Endodermal cell (in vitro differentiated cells): ENCODE measurements at places on chromosomes 4 and X. TPM values are rescaled to one million over a fixed set of nuclear protein-coding genes. Genes with fewer than 3 reads are reported as not detected.

The AGTR2 gene
- 0.07 TPM in 1 of 2 replicates, not detected in the other for total RNA-seq

The CCDC120 gene
- total RNA-seq, result 12.8 to 14.0 TPM (median 13.4 TPM) in 3 replicates

The ERVMER34-1 gene
- 4.9 and 5.8 TPM in 2 replicates for total RNA-seq

The PRSS48 gene
- total RNA-seq, result not detected in 2 replicates

The CACNA1F gene
- 0.47 and 0.70 TPM in 2 replicates for total RNA-seq

The RAB33A gene
- 2.1 TPM in 1 of 3 replicates, not detected in the others for total RNA-seq

The CT55 gene
- total RNA-seq, result 0.24 TPM in 1 of 3 replicates, not detected in the others

The NWD2 gene
- total RNA-seq, result not detected in 2 replicates

The ZNF280C gene
- 13.7 and 15.7 TPM in 2 replicates for total RNA-seq

- no peaks in the 10 kb centered on the region for H3K4me1 ChIP-seq
- H3K4me3 ChIP-seq, result no peak overlapping the region
- no peaks in the 10 kb centered on the region for H3K27me3 ChIP-seq
- no peaks in the 10 kb centered on the region for H3K36me3 ChIP-seq
- H3K27ac ChIP-seq, result no peak overlapping the region
Measured at GRCh38 chr4:53551958-53552357, 39.3 kb downstream of the LNX1 start.

DNA sequence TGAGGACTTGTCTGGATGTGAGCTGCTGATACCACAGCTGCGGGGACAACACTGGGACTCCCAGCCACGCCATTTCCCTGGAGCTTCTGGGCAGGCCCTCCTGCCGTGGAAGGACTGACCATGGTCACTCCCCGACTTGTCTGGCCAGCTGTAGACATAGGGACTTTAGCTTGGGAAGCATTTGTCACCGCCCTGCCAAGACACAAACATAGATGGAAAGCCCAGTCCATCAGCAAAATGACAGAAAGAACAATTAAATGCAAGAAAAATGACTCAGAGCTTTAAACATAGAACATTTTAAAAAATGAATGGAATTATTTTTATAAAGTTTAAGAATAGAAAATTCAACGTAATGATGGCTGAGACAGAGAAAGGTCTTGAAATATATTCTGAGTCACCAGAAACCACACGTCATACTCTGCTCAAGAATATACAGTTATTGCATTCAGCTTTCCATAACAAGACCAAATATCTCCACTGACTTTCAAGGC is 107.6 kb upstream of the CBR4 start:
- no peak overlapping the region for H3K27ac ChIP-seq
- DNase-seq, result no peak
- no peaks in the 10 kb centered on the region for H3K4me1 ChIP-seq

- H3K27me3 ChIP-seq, result no peaks in the 10 kb centered on the region
- DNase-seq, result no peak
- H3K4me3 ChIP-seq, result no peak overlapping the region
- no peaks in the 10 kb centered on the region for H3K36me3 ChIP-seq
- H3K27ac ChIP-seq, result no peak overlapping the region
Measured at GRCh38 chr4:87209696-87210095, 10.7 kb downstream of the KLHL8 start.

GRCh38 chr4:104751468-104751867 is 256.8 kb upstream of the CXXC4 start:
- no peak overlapping the region for H3K4me3 ChIP-seq
- H3K4me1 ChIP-seq, result no peaks in the 10 kb centered on the region
- H3K36me3 ChIP-seq, result no peaks in the 10 kb centered on the region
- no peaks in the 10 kb centered on the region for H3K27me3 ChIP-seq
- DNase-seq, result no peak

- H3K4me1 ChIP-seq, result no peaks in the 10 kb centered on the region
- no peaks in the 10 kb centered on the region for H3K27me3 ChIP-seq
- H3K36me3 ChIP-seq, result no peaks in the 10 kb centered on the region
- H3K27ac ChIP-seq, result no peak overlapping the region
- H3K4me3 ChIP-seq, result no peak overlapping the region
Measured at GRCh38 chr4:8515316-8516060, 64.7 kb upstream of the GPR78 start.

- H3K4me1 ChIP-seq, result no peaks in the 10 kb centered on the region
- DNase-seq, result peak; percentile 57
- peaks cover 4% of the 10 kb centered on the region for H3K27me3 ChIP-seq
- no peak overlapping the region for H3K27ac ChIP-seq
- no peaks in the 10 kb centered on the region for H3K36me3 ChIP-seq
Measured at GRCh38 chr4:105527081-105527480, 25.3 kb upstream of the ARHGEF38 start.

DNA sequence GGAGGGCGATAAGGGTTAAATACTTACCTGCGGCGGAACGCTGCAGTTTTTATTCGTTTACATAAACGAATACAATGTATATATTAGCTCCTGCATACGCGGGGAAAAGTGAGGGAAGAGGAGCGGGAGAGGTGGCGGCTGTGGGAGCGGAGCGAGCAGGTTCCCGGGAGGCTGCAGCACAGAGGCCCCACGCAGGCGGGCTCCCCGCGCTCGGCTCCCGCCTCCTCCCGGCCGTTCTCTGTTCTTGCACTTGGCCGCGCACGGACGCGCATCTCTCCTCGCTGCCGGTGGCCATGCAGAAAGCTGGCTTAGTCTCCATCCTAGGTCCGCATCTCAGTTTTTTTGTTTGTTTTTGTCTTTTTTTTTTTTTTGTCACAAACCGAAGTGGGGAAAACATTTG is 340.4 kb upstream of the FAT1 start:
- H3K4me3 ChIP-seq, result no peak overlapping the region
- H3K36me3 ChIP-seq, result no peaks in the 10 kb centered on the region
- no peak for DNase-seq
- no peaks in the 10 kb centered on the region for H3K27me3 ChIP-seq
- H3K27ac ChIP-seq, result no peak overlapping the region
- no peaks in the 10 kb centered on the region for H3K4me1 ChIP-seq

GRCh38 chr4:127965062-127965802 is at the start of the genes ABHD18 and MFSD8:
ABHD18 (plus strand) TSS chr4:127965406; CDS start chr4:127982956, 17,550 bp downstream.
MFSD8 (minus strand) TSS chr4:127965173; CDS start chr4:127965133, 40 bp downstream.
- H3K27ac ChIP-seq, result peak within 1 kb of the TSS; percentile 69
- peaks cover 22% of the 10 kb centered on the region for H3K36me3 ChIP-seq
- peak; percentile 100 for DNase-seq

GRCh38 chrX:46447384-46447783 is 97.8 kb downstream of the ZNF674 start:
- no peaks in the 10 kb centered on the region for H3K4me1 ChIP-seq
- no peaks in the 10 kb centered on the region for H3K27me3 ChIP-seq
- H3K27ac ChIP-seq, result no peak overlapping the region
- peaks cover 2% of the 10 kb centered on the region for H3K36me3 ChIP-seq
- no peak for DNase-seq

DNA sequence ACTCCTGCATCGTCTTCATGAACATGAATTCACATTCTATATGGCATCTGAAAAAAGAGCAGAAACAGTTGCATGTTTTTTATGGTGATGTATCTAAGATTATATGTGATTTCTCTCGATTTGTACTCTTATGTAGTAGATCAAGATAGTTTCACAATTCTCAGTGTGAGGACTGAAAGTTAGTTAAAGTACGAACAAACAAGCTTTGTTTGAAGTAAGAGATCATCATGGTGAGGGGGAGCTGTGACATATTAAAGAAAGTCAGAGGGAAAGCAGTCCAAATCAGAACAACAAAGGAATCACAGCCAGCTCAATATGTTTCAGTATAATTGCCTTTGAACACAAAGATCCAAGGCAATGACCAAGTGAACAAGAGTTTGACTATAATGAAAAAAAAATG is 1140.6 kb downstream of the SH3BGRL start:
- H3K4me1 ChIP-seq, result no peaks in the 10 kb centered on the region
- H3K27me3 ChIP-seq, result no peaks in the 10 kb centered on the region
- no peak overlapping the region for H3K4me3 ChIP-seq
- H3K27ac ChIP-seq, result no peak overlapping the region

GRCh38 chr4:106473515-106473914 is 104.9 kb upstream of the GIMD1 start:
- no peak for DNase-seq
- no peaks in the 10 kb centered on the region for H3K36me3 ChIP-seq
- no peaks in the 10 kb centered on the region for H3K27me3 ChIP-seq
- H3K27ac ChIP-seq, result no peak overlapping the region

DNA sequence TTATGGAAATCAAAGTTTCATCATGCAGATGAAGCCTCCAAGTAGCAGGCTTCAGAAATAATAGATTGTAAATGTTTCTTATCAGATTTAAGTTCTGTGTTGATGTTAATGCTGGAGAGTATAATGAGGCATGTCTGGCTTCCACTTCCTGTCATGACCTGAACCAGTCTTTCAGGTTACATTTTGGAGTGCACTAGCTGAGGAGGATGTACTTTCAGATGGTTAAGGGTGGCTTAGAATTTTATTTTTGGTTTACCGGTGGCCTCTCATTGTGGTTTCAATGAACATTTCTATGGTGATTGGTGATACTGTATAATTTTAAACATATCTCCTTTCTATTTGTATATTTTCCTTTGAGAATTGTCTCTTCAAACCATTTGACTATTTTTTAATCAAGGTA is 890.4 kb downstream of the SH3BGRL start:
- no peak for DNase-seq
- no peak overlapping the region for H3K27ac ChIP-seq
- H3K4me1 ChIP-seq, result no peaks in the 10 kb centered on the region
- H3K27me3 ChIP-seq, result no peaks in the 10 kb centered on the region
- H3K4me3 ChIP-seq, result no peak overlapping the region
- H3K36me3 ChIP-seq, result no peaks in the 10 kb centered on the region

GRCh38 chr4:88660446-88661294 is 37.0 kb downstream of the NAP1L5 start:
- H3K27ac ChIP-seq, result no peak overlapping the region
- no peaks in the 10 kb centered on the region for H3K36me3 ChIP-seq
- H3K4me1 ChIP-seq, result peaks cover 2% of the 10 kb centered on the region
- H3K27me3 ChIP-seq, result no peaks in the 10 kb centered on the region
- no peak for DNase-seq

- DNase-seq, result no peak
- H3K36me3 ChIP-seq, result no peaks in the 10 kb centered on the region
- H3K27me3 ChIP-seq, result no peaks in the 10 kb centered on the region
- H3K27ac ChIP-seq, result no peak overlapping the region
- H3K4me3 ChIP-seq, result no peak overlapping the region
- H3K4me1 ChIP-seq, result no peaks in the 10 kb centered on the region
Measured at GRCh38 chr4:8097141-8097541, 61.5 kb downstream of the ABLIM2 start.

GRCh38 chr4:143404555-143404954 is 67.9 kb downstream of the GAB1 start:
- no peaks in the 10 kb centered on the region for H3K36me3 ChIP-seq
- H3K4me3 ChIP-seq, result no peak overlapping the region
- no peak for DNase-seq
- no peaks in the 10 kb centered on the region for H3K27me3 ChIP-seq
- peaks cover 4% of the 10 kb centered on the region for H3K4me1 ChIP-seq

GRCh38 chrX:53281963-53282695 is 745 bp upstream of the IQSEC2 start:
- peak; percentile 46 for DNase-seq
- no peaks in the 10 kb centered on the region for H3K36me3 ChIP-seq
- H3K27me3 ChIP-seq, result no peaks in the 10 kb centered on the region

- no peaks in the 10 kb centered on the region for H3K36me3 ChIP-seq
- no peak overlapping the region for H3K27ac ChIP-seq
- no peak overlapping the region for H3K4me3 ChIP-seq
- peaks cover 7% of the 10 kb centered on the region for H3K4me1 ChIP-seq
- H3K27me3 ChIP-seq, result no peaks in the 10 kb centered on the region
Measured at GRCh38 chr4:110900213-110900769, 277.4 kb upstream of the PITX2 start.

DNA sequence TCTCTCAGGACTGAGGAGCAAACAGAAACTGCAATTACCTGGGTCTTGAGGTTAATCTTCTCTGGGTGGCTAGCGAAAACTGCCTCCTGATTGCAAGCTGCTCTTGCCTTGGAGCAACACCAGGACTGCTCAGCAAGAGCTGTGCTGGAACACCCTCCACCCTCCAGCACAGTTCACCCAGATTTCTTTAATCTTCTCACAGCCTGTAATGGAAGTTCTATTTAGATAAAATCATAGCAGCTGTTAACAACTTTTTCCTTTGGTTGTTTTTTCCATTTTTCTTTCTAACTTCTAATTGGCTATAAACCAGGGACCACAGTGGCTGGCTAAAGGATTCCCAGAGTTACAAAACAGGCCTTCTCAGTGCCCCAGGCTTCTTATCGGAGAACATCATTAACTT is 36.3 kb downstream of the OPHN1 start:
- no peaks in the 10 kb centered on the region for H3K36me3 ChIP-seq
- no peak overlapping the region for H3K27ac ChIP-seq
- H3K27me3 ChIP-seq, result no peaks in the 10 kb centered on the region
- no peak overlapping the region for H3K4me3 ChIP-seq
- no peak for DNase-seq
